ENCODE measurements at places on chromosomes 3 and 15.

DNA sequence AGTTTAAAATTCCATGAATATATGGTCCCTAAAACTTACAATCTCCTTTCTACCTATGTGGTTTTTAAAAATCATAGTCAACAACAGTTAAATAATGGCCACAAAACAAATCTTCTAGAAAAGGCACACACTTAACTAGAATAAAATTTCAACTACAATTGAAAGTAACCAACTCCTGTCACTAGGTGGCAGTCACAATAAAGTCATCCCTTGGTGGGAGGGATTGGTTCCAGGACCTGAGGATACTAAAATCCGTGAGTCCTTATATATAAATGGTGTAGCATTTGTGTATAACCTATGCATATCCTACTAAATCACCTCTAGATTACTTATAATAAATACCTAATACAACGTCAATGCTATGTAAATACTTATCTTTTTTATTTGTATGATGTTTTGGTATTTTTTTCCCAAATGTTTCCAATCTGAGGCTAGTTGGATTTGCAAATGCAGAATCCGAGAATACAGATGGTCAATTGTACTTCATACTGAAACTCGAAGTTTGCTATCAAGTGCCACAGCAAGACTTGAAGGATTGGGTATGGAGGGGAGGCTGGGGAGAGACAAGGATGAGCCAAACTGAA, 172.6 kb downstream of the FMN1 start:
- no peak for DNase-seq

GRCh38 chr15:89129123-89129815, 41.0 kb downstream of the ABHD2 start:
- DNase-seq = no peak

DNA sequence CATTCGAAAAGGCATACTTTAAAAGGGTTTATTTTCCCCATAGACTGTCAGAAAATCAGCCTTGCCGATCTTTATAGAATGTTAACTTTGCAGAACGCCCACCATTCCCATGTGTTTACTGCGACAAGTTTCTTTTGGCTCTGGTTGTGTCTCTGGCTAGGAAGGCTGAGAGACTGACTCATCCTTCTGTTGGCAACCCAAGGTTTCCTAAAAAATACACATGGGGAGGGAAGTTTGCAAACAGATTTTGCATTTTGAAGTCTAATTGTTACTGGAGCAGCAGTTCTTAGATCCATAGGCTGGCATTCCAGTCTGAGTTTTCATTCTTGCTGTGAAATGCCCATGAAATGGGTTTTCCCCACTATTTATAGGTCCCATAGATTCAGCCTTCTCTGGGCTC, 37.9 kb upstream of the MINAR1 start:
- no peak for DNase-seq

DNA sequence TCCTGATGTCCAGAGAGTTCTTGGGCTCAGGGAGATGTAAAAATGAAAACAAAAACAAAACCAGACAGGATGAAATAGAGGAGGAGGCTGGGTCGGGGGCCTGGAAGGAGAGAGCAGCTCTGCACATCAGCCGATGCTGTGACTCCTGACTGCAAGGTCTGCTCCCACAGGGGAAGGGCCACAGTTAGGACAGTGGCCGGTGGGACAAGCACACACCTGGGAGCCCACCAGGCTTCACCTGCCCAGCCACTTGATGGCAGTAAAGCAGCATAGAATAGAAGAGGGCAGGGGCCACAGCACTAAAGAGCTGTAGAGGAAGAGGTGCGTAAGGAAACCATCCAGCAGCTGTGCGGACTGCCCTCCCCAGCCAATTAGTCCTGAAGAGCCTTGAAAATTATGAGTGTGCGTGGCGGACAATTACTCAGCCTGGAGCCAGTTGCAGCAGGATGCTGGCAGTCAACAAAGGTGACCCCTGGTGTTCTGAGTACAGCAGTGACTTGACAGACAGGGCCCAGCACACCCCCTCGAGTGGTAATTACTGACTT, 29.8 kb downstream of the ALS2CL start:
- DNase-seq = peak; percentile 59

- no peak for DNase-seq
Measured at GRCh38 chr3:96538186-96538585, 276.2 kb upstream of the EPHA6 start.

DNA sequence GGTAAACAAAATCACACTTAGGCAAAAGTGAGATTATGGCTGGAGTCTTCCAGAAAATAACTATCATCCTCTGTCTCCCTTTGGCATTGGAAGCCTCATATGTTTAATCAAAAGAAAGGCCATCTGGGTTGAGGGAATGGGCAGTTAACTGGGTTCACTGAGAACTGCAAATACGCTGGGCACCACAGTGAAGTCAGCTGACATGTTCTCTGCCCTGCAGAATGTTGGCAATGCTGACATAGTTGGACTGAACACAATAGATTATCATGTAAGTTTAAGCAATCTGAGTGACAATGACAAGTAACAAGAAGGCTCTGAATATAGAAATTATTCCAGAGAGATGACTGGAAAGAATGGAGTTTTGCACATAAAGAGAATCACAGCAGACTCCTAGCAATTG, 43.8 kb upstream of the SLC25A26 start:
- DNase-seq = no peak

GRCh38 chr15:36106640-36107335, 472.6 kb upstream of the CDIN1 start:
- no peak for DNase-seq

- no peak for DNase-seq
Measured at GRCh38 chr15:69976366-69976994, 121.2 kb downstream of the TLE3 start.

DNA sequence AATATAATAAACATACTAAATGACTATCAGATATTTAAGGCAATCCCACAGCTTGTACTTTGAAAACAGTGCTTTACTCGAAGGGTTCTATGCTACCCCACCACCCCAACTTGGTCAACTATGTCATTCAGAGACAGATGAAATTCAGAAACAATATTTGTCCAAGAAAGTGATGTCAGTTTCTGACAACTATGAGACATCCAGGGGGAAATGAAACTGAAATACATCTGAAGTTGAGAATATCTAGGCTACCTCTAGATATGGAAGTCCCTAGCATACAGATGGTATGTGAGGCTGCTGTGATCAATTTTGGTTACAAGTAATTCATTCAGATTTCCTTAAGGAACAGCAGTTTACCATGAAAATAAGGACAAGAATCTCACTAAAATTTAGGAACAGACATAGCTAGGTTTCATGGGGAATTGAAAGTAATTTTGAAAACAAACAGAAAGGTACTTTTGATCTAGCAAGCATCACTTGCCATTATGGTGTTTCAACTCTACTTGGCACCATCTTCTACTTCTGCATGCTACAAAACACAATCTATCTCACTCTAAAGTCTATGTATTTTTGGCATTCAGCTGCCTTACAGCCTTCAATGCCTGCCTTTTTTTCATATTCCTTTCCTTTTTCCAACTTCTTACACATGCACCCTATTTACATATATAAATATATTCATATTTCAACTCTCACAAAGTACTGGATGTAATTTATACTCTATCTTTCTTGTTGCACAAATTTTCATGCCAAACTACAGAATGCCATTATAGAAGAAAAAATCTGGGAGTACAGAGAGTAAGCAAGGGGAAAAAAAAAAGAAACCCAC, 21.7 kb downstream of the ATG3 start:
- no peak for DNase-seq

DNA sequence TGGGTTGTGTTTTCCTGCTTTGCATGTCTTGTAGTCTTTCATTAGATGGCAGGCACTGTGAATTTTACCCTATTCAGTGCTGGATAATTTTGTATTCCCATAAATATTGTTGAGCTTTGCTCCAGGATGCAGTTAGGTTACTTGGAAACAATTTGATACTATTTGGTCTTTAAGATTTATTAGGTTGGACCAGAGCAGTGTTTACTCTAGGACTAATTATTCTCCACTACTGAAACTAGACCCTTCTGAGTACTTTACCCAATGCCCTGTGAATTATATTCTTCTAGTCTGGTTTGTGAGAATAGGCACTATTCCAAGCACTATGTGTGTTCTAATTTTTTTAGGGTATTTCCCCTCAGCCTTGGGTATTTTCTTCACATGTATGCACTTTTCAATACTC, 37.8 kb upstream of the TASOR start:
- DNase-seq = no peak

DNA sequence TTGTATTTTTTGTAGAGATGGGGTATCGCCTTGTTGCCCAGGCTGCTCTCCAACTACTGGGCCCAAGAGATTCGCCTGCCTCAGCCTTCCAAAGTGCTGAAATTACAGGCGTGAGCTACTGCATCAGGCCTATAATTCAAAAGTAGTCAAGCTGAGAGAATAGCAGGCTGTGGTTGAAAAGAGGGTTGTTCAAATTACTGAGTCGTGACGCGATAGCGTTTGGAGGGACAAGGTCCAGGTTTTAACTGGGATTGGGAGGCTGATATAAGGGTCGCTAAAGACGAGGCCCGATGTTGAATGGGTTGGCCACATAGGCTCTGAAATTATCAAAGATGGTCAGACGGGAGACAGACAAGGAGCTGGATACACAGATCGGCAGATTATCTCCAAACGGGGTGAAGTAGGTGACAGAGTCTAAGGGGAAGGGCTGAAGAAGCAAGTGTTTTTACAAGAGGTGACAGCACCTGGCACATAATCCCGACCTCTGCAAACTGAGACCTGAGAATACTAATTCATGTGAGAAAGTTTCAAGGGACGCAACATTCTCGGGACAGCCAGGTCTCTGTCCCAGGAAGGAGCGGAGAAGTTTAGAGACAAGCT, 759 bp upstream of the ARID3B start:
- no peak for DNase-seq

DNA sequence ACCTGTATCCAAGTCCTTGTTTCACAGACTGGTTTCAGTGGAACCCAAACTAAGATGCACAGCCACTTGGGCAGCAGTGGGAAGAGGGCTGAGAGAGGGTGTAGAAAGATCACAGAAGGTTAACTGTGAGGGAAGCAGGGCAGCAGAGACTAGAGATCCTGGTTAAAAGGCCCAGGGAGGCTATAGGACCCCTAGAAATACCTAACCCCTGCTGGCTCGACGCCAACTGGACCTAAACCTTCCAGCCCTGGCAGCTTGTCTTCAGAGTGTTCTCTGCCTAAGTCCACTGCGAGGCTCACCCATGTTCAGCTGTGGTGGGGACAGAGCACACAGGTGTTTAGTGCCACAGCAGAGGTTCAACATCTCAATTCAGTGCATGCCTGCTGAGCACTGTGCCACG, 96.5 kb downstream of the ZNF621 start:
- no peak for DNase-seq

DNA sequence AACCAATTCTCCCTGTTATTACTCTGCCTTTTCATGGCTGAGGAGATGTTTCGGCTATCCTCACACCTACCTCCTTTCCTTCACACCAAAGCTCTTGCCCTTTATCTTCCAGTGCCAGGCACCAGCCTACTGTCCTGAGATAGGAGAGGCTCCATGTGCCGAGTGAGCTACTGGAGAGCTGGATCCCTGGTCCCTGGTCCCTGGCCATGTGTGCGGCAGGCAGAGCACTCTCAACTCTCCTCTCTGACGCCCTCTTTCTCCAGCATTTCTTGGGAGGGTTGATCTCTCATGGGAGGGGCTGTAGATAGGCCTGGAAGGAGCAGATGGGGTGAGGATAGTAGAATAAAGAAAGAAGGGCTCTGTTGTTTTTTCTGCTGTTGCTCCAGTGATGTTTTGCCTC, 277.1 kb upstream of the UMPS start:
- DNase-seq = no peak

- DNase-seq = no peak
Measured at GRCh38 chr15:64854526-64854925, 12.8 kb downstream of the PLEKHO2 start.

DNA sequence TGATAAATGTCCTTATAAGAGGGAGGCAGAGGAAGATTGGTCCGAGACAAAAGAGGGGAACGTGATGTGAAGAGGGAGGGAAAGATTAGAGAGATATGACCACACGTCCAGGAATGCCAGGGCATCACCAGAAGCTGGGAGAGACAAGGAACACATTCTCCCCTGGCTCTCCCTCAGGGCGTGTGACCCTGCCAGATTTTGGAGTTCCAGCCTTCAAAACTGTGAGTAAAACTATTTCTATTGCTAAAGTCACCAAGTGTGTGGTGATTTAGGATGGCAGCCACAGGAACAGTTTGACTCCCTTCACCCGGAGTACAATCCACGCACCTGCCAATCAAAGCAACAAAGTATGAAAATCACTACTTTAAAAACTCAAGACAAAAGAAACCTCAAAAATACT, 32.1 kb upstream of the TJP1 start:
- no peak for DNase-seq

DNA sequence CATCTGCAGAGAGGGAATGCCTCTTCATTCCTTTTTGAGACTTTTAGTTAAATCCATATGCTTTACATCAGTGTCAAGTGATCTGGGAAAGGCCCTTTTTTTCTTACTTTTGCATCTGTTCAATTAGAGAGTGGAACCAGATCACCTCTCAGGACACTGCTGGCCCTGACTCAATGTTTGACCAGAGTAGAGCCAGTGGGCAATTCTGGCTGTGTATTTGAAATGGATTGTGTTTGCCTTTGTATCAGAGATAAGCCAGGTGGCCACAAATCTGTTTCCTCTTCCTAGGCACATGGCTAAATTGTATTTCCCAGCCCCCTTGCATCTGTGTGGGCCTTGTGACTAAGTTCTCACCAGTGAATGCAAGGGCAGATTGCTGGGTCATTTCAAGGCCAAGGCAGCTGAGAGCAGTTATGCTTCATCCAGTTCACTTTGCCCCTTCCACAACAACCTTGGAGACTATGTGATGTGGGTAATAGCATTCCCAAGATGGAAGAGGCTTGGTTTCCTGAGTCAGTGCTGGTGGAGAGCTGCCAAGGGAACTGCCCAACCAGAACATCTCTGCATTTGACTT, 75.6 kb upstream of the CACNA2D3 start:
- DNase-seq = no peak

- DNase-seq = no peak
Measured at GRCh38 chr3:178443634-178444033, 92.6 kb upstream of the KCNMB2 start.

DNA sequence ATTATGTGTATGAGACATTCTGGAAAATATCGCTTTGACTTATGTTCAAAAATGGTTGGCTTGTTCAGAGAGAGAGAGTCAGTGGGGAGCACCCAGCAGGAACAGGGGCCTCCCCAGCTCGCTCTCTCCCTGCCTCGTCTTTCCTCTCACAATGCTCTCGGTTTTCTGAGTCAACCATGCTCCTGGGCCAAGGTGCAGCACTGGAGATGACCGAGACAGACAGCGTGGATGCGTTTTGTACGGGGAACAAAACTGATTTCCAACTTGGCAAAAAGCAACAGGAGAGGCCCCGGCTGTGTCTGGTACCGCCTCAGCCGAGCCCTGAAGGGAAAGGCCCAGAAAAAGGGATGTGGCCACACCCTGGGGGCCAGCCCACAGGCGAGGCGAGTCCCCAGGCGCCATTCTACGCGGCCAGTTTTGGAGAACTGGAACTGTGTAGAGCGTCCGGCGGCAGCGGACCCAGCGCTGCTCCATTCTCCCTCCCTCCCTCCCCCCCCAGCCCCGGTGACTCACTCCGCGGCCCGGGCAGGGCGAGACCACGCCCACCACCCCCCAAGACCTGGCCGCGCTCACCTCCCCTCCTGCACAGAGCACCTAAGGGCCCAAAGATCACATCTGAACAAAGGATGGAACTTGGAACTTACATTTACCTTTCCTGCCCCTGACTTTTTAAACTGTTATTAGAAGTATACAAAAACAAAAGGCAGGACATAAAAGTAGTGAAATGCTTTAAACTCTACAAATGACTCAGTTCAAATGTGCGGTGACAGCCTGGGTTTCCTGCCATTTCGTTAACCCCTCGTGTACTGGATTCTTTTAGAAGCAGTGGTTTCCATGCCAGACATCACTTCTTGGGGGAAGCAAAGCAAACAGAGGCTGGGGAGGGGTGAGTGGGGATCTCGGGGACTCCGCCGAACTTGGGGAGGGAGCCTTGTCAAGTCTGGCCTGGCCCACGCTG, 12.7 kb downstream of the ATP10A start:
- peak; percentile 88 for DNase-seq
